ENCODE measurements at places on chromosomes 6 and 20.

DNA sequence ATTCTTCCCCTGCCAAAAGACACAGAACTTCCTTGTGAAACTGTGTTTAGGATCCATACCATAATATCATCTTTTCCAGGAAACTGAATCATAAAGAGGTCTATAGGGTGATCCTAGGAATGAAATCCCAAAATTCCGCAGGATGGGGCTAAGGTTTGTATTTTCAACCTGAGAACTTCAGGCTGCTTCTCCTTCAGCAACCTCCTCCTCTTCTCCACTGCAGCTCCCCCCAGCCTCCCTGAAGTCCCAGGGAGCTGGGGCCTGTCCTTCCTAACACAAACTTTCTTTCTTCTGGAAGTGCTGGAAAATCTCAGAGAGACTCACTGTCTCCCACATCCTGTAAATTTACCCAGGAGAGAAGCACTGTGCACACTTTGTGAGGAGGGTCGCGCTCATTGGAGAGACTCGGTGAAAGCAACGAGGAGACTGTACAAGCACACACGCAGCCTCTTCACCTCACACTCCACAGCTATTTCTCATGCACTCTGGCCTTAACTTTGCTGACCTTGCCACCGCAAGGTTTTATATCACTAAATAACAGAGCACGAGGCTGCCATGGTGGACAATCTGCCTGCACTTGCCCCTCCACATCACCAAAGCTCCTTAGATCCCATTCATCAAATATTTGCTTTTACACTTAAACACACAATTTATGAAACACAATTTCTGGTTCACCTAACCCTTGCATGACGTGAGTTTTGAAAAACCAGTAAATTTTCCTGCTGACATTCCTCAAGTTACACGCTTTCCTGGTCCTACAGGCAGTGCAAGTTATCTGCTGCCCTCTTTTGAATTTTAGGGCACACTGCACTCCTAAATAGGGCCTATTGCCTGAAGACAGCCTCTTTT is 14.3 kb downstream of the ID4 start:
- DNase-seq: peak; percentile 42

- peak; percentile 24 for DNase-seq
Measured at GRCh38 chr20:20076297-20077065, 24.1 kb downstream of the CFAP61 start.

GRCh38 chr6:5389086-5389745 is 127.9 kb downstream of the FARS2 start:
- no peak for DNase-seq

GRCh38 chr6:31874084-31874670 is 4.6 kb downstream of the SLC44A4 start:
- DNase-seq: no peak

- no peak for DNase-seq
Measured at GRCh38 chr6:126038234-126038633, 51.9 kb downstream of the TRMT11 start.

DNA sequence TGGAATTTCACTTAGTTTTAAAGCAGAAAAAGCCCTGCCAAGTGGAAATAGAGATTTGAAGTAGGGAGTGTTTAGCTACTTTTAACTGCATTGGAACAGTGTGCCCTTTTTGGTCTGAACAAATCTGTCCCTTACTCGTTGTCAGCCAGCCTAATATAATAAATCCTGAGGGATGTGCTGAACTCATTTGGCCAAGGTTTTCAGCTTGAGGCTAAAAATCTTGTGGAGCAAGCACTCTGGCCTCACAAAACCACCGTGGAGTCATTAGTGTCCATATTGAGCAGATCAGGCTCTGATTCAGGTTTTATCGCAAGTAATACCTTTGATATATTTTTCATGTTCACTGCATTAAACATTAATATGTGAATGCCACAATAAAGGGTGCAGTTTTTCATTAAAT is 383.5 kb downstream of the FRK start:
- no peak for DNase-seq

DNA sequence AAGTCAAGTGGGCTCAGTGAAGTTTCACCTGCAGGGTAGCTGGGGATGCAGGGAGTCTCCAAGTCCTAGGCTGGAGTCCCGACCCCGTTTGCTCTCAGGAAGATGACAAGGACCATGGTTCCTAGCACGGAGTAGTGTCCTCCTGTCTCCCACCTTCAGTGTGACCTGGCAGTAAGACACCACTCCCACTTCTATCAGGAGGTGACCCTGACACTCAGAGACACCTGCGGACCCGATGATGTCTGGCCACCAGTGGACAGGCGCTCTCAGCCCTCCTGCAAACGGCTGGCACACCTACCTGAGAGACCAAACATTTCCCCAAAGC is 1.1 kb downstream of the SOD2 start:
- DNase-seq: no peak

DNA sequence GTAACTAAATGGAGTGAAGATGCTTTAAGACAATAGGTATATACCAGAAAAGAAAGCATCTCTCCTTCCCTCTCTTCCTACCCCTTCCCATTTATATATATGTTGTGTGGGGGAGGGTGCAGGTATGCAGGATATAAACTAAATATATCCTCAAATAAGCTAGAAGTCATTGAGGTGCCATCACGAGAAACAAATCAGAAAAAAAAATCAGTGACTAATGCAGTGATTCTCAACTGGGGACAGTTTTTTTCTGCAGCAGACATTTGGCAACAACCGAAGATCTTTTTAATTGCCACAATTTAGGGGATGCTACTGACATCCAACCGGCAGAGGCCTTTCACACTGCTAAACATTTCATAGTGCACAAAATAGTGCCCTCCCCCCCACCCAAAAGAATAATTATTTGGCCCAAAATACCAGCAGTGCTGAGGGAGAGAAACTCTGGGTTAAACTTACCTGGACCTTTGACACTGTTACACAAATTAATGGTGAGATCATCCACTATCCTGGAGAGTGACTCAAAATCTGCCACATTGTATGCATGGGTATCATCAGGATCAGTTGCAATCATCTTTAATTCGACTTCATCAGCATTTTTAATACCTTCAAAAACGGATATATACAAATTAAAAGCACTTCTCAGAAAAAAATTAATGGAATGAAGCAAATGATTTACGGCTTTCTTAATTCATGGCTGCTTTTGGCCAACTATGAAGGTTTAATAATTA is 55.0 kb downstream of the COL12A1 start:
- DNase-seq: no peak

DNA sequence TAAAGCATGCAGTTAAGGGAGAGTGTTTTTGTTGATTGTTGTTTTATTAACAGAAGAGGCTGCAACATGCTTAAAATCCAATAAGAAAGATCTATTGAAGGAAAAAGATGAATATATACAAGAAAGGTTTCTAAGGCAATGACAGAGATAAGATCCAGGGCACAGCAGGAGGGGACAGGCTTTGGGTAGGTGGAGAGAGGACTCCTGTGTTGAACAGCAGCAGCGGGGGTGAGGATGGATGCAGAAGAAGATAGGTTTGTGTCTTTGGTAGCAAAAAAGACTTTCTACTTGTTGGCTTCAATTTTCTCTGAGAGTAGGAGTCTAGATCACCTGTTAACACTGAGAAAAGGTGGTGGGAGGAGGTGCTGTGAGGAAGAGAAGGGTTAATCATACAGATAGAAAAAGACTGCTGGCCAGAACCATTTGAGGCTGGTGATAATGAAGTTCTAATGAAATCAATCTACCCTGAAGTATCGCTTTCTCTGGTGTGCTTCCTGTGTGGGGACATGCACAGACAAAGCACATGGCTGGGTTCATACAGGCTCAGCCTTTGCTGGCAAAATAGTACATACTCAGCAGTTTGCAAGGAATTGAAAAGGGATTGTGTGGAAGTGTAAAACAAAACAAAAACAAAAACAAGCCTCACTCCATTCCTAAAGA is 17.2 kb upstream of the DST start:
- DNase-seq: no peak

DNA sequence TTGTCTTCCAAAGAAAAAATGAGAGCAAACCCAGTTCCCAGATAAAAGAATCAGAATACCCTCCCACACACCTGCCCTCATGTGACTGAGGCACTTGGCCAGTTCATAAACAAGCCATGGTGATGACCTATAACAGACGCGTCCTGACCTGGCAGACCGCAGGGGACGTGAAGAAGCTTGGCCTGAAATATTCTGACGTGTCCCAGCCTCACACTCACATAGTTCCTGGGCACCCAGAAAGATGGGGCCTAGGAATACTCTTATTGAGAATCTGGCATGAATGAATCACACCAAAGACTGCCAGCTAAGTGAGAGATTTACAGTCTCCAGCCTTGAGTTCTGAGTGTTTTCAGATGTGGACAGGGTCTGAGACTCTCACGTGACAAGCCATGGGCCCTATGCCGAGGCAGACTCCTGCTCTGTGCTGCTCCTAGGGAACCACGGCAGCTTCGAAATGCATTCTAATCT is 17.2 kb upstream of the MAP3K4 start:
- peak; percentile 84 for DNase-seq
